ENCODE measurements at places on chromosomes 6 and 20.

GRCh38 chr20:13285408-13285807, 64.3 kb downstream of the ISM1 start:
- no peak for DNase-seq

- no peak for DNase-seq
Observed at GRCh38 chr6:63372951-63373533, 53.3 kb upstream of the LGSN start.

- no peak for DNase-seq
Observed at GRCh38 chr20:33830371-33830770, 19.2 kb downstream of the CHMP4B start.

GRCh38 chr6:116579143-116579542, 7.8 kb downstream of the RWDD1 start:
- no peak for DNase-seq

DNA sequence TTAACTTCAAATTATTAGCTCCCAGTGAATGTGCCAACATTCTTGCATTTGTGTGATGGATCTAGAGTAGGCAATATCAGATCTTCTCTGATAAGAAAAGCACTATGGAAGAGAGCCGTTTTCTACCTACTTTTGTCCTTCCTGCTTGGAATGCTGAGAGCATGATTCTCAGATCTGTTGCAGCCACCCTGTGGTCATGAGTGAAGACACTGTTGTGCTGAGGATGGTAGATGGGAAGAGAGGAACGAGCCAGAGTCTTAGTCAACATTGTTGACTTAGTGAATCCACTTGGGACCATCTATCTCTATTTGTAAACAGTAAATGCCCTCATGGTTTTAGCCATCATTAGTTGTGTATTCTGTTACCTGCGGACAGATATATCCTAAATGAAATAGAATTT, 202.6 kb downstream of the CD109 start:
- no peak for DNase-seq

DNA sequence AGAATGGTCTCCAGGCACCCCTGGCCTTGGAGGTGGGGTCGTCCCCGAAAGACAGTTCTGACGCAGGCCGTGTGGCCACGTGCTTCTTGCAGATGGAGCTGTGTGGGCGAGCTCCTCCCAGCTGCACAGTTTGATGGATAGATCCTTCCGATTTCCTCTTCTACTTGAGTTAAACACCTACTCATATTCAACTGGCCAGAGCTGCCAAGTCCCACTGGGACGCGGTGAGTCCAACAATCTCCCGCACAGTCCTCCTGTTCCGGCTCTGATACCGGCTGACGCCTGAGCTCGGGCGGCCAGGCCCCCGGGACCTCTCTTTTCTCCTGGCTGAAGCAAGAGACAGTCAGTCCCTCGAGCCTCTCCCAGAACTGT, 57.9 kb upstream of the DACT2 start:
- no peak for DNase-seq

DNA sequence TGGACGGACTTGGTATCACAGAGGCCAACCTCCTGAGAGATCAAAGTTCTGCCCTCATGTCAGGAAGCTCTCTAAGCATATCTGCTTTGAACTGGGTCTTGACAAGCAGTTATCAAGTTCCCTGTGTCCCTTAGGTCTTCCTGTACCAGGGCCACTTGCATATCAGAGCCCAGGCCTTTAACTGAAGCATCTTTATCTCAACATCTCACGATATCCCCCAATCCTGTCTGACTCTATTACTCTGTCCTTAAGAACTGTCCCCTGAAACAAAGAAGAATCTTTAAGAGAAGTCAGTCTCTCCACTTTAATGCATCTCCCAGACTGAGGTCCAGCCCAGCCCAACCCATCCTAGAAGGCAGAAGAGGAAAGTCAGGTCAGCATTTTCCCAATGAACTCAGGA, 8.2 kb downstream of the MAS1L start:
- no peak for DNase-seq

DNA sequence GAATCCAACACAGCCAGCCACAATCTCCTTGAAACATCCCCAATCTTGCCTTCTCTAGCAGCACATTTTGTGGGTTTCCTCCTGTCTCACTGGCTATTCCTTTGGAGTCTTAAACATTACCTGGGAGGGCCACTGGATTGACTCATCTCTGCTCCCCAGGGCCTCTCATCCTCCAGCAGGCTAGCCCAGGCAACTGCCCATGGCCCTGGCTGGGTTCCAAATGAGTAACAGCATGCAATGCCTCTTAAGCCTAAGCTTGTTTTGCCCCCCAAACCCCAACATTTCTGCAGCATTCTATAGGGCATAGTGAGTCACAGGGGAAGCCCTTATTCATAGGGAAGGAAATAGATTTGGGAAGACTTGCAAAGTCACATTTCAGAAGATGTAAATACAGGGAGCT, 204.9 kb downstream of the FOXA2 start:
- no peak for DNase-seq

- DNase-seq: no peak
Observed at GRCh38 chr6:166441325-166442078, 58.8 kb upstream of the MPC1 start.

DNA sequence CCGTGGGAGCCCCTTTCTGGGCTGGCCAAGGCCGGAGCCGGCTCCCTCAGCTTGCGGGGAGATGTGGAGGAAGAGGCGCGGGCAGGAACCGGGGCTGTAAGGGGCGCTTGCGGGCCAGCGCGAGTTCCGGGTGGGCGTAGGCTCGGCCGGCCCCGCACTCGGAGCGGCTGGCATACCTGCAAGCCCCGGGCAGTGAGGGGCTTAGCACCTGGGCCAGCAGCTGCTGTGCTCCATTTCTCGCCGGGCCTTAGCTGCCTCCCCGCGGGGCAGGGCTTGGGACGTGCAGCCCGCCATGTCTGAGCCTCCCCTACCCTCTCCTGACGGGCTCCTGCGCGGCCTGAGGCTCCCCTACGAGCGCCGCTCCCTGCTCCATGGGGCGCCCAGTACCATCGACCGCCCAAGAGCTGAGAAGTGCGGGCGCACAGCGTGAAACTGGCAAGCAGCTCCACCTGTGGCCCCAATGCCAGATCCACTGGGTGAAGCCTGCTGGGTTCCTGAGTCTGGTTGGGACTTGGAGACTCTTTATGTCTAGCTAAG, 82.8 kb upstream of the E2F3 start:
- no peak for DNase-seq

- DNase-seq: no peak
Observed at GRCh38 chr6:29589423-29590048, 4.6 kb downstream of the OR2H2 start.

- no peak for DNase-seq
Observed at GRCh38 chr20:42852691-42853090, 337.0 kb downstream of the PTPRT start.

DNA sequence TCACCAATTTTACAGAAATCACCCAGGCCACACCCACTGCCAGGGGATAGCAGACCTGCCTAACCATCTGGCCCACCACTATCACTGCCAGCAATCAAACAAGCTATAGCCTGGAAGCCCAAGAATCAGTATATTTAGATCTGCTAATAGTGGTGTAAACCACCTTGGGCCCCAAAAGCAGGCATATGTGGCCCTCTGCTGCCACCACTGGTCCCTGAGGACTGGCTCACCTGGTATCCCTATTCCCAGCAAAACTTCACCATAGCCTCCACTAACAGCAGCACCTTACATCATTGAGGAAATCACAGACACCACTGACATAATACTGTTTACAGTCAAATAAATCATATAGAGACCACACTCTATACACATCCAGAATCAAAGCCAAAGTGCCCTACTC, 880.4 kb upstream of the MAN1A1 start:
- no peak for DNase-seq

DNA sequence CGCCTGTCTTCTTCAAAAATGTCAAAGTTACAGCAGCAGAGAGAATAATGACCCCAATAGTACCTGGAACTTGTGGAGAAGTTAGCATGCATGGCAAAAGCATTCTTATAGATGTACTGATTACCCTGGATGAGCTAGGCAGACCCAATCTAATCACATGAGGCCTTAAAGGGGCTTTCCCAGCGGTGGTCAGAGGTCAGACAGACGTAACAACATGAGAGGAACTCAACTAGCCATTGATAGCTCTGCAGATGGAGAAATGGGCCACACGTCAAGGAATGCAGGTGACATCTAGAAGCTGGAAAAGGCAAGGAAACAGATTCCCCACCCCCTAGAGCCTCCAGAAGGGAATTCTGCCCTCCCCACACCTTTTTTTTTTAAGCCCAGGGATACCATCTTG, 156.8 kb upstream of the ARID1B start:
- no peak for DNase-seq

DNA sequence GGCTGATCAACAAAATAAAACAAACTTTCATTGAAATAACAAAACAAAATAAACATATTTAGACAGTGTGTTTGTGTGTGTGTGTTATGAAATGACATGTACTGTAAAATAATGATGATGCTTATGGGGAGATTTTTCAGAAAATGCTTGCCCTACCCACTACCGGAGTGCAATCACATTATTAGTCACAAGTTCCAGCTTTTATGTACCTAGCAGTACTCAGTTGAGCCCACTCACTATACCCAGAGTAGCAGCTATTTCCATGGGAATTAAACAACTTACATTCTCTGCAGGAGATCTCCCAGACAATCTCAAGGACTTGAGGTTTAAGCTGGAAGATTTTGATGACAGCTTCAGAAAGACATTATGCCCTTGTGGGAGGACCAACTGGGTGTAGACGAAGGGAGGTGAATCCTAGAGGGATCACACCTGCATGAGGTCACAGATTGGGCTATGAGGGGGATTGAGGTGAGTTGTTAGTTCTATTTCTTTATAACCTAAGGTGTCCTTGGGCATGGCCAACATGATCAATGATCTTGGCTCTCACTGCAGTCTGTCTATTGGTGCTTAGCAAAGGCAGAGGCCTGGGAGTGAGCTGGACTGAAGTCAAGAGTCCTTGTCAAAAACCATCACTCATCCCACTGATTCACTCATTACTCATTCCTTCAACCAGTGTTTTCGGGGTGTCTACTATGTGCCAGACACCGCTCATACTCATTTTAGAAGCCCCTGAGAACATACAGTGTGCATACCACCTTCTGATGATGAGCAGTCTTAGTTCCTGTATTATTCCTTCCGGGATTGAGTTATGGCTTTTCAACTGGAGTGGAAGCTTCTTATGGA, 6.7 kb upstream of the CLIC5 start:
- DNase-seq: no peak

DNA sequence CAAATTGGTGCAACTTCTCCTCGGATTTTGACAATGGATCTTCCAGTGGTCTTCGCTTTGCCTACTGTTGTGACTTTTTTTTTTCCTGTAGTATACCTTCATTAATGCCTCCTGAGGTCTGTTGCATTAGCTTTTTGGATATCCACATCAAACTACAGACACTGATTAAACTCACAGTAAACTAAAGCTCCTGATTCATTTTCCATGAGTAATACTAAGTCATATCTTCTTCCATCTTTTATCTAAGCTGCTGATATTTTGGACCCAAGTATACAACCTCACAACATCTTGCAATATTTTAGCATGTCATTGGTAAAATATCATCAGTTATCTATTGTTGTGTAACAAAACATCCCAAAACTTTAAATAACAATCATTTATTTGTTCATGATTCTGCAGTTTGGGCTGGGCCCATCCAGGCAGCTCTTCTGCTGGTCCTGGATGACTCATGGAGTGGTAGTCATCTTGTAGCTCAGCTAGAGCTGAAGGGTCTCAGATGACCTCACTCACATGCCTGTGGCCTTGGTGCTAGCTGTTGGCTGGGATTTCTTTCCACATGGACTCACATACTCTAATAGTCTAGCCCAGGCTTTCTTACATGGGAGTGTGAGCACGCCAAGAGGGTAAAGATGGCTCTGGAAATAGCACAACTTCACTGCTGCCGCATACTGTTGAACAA, 78.3 kb upstream of the SRSF6 start:
- no peak for DNase-seq

DNA sequence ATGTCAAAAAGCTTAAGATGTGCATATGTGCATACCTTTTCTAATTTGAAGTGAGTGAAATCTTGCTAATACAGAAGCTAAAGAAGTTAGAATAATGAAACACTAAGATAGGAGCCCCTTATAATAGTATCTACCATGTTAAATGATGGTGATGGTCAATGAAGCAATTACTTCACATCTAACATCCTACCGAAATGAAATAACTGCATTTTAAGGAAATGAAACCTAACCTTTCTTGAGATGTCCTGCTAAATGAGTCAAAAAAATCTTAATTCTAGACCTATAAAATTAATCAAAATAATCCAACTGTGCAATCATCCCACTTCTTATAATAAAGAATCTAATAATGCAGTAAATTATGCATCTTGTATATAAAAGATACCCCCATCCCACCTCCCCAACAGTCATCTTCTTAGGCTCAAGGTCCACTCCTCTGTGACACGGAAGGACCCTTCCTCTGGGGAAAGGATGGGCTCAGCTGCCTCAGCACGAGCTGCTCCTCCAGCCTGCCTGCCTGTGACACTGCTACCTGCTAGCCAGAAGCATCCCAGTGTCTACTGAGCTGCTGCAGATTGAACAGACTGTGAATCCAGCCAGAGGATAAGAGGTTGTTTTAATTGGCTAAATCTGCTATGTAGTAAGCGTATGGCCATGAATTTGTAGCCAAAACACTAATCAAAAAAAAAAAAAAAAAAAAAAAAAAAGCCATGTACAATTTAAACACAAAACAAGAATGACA, 129.6 kb upstream of the BEND3 start:
- DNase-seq: no peak

DNA sequence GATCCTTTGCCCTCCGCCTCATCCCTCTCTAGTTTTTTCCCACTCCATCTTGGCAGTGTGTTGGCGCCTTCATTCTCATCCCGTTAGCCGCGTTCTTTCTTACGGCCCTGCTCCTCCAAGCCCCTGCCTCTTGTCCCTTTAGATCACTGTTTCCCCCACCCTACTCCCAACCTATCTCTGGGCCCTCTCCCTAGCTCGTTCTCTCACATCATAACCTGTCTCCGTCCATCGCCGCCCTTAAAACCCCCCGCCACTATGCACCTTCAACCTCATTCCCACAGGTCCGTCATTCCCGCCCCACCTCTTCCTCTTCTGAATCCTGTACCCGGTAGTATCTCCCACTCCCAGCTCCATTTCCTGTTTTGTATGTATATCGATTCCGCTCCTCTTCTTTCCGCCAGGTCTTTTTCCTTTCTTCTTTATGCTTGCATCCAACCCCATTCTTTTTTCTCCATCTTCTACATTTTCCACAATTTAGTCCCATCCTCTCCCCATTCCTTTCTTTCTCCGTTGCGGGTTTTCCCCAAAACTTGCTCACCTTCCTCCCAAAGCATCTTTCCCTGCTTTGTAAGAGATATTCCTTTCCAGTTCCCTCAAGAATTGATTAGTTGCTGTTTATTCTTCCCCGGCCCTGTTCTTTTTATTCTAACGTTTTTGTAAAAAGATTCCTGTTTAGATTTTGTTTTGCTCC, 671 bp downstream of the EFHC1 start:
- no peak for DNase-seq

DNA sequence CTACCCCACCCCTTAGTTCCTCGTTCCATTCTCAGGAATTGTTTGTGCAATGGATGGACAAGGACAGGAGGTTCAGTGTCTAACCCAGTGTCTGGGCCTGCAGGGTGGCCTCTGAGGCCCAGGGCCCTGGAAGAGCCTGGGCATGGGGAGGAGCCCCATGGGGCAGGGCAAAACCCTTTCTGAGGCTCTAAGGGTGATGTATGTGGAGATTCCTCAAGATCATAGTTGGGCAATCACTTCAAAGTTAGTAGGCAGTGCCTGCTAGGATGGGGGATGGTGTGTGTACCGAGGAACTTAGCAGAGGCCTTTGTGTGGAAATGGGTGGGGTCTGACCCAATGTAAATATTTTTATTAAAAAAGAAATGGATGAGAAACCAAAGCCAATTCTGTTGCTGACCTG, 6.7 kb upstream of the C2 start:
- DNase-seq: no peak
